ENCODE measurements at places on chromosomes 7 and 10.

DNA sequence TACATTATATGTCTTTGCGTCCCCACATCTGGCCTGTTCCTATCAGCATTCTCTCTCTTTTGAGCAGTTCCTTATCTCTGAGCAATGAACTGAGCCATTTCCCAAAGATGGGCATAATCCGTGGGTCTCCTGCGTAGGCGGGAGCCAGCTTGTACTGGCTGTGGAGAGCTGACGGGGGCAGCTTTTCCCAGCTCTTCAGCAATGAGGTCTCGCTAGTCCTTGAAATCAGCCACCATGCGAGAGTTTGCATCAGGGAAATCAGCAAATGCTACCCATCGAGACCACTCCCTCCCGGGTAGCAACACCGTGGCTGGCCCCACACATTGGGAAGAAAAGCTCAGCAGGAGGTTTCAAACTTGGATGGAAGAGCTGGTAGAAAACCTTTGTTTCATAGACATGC is 51.9 kb upstream of the FAM180A start:
- DNase-seq: no peak

DNA sequence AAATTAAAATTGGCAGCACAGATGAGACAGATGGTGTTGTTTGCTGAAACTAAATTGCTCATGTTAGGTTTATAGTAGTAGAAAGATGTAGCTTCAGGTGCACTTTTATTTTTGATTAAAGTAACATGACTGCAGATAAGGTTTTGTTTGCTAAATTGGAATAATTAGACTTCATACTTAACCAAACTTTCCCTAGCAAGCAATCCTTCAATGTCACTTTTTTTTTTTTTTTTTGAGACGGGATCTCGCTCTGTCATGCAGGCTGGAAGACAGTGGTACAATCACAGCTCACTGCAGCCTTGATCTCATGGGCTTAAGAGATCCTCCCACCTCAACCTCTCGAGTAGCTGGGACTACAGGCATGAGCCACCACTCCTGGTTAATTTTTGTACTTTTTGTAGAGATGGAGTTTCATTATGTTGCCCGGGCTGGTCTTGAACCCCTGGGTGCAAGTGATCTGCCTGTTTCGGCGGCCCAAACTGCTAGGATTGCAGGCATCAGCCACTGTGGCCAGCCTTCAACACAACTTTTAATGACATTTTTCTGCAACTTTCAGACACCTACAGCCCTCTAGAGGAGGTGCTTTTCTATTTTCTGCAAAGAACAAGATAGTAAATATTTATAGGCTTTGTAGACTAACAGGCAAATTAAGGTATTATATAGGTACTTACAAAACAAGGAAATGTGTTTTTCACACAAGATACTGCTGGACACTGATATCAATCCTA is 84.8 kb upstream of the CCNY start:
- DNase-seq: no peak

DNA sequence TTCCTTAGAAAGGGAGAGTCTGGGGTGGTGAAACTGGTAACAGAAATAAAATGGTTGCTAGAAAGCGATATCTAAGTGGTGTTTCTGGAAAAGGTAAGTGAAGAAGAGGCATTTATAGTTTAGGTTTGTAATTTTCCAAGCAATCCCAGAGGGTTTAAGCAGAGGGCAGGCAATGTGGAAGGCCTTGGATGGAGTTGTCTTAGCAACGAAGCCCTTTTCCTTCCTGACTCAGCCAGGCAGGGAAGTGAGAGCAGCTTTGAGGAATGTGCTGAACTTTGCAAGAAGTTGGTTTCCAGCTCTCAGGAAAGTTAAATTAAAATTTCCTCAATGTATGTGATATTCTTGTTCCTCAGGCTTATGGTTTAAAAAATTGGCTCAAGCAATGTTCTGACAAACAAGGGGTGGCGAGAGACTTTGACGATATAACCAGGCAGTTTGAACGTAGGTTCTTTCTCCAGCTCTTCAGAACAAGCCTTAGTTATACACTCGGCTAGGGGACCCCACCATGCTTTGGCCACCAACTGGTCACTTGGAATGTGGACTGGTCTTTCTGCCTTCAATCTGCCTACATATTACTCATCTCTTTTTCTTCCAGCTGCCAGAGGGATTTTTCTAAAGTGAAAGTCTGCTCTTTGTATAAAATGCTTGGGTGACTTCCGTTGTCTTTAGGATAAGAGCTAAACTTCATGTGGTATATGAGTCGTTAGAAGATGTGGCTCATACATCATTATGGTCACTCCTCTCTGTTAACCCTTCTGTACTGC is 66.9 kb upstream of the SLC25A13 start:
- no peak for DNase-seq

DNA sequence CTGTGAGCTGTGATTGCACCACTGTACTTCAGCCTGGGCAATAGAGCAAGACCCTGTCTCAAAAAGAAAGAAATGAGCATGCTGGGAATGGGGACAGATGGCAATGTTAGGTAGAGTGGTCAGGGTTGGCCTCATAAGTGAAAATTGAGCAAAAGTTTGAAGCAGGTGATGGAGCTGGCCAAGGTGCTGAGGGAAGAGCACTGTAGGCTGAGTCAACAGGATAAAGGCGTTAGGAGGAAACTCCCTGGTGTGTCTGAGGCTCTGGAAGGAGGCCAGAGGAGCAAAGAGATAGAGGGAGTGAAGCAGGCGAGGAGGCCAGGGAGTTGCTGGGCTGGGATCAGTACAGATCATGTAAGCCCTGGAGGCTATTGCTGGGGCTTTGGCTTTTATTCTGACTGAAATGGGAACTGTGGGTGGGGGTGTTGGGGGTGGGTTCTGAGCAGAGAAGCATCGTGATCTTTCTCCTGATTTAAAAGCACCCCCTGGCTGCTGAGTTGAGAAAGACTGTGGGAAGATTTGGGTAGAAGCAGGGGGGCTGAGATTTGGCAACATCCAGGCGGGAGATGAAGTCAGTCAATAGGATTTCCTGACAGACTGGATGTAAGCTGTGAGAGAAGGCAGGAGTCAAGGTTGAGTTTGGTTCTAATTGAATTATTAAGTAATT is 52.5 kb upstream of the VKORC1L1 start:
- DNase-seq: no peak

GRCh38 chr7:54560723-54561122 is 18.5 kb downstream of the VSTM2A start:
- no peak for DNase-seq

DNA sequence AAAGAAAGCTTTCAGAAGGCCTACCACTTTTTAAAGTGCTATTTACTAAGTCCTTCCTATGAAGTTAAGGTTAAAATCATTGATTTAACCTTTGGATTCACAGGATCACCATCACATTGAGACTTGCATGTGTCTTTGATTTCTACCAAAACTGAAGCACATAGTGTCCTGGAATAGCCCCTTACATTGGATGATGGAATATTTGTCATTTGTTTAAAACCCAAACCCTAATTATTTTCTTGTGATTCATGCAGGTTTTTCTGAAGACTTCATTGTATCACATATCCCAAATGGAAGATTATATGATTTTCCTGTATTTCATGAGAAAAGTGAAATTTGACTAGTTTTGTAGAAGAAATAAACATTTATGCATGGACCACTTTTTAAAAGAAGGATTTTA is 3.3 kb downstream of the SEMA3A start:
- DNase-seq: no peak

- no peak for DNase-seq
Observed at GRCh38 chr7:141577043-141577839, 26.0 kb downstream of the AGK start.

All from C1 segment of cervical spinal cord (tissue), 14 donors.